ENCODE measurements at places on chromosomes 2 and 18.

GRCh38 chr2:25400576-25401216 is 59.0 kb upstream of the DNMT3A start:
- DNase-seq: no peak

GRCh38 chr2:232977438-232977971 is 35.6 kb downstream of the NGEF start:
- no peak for DNase-seq

GRCh38 chr18:49563130-49563540 is 1.3 kb downstream of the LIPG start:
- no peak for DNase-seq

DNA sequence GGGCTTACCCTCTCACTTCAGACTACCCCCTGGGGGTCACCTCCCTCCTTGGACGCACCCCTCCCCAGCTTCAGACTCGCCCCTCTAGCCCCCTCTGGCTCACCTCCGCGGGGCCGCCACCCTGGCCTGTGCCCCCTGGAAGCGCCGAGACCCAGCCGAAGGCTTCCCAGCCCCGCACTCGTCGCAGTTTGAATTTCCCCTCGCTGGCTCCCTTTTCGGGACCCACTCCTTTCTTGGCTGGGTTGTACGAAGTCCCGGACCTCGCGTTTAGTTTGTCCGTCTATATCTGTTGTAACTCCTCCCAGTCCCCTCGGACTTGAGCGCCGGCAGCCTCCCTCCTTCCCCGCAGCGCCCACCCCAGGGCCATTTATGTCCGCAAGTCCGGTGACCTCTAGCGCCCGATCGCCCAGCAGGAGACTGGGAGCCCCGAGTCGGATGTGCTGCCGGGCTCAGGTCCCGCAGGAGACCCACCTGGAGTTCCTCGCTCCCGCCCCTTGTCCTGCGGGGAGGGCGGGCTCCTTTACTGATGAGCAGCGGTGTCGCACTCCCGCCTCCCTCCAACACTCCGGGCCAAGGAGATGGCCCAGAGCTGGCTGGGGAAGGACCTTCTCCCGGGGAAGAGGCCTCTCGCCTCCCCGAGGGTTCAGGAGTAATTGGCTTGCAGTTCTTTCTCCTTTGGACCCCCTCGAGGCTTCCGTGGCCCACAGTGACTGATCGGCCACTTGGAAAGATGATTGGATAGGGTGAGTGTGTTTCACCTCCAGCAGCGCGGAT is 692 bp upstream of the RAX start:
- DNase-seq: no peak

- no peak for DNase-seq
Observed at GRCh38 chr2:139080244-139080643, 300.1 kb upstream of the NXPH2 start.

- no peak for DNase-seq
Observed at GRCh38 chr2:114065731-114066130, 175.8 kb downstream of the ACTR3 start.

DNA sequence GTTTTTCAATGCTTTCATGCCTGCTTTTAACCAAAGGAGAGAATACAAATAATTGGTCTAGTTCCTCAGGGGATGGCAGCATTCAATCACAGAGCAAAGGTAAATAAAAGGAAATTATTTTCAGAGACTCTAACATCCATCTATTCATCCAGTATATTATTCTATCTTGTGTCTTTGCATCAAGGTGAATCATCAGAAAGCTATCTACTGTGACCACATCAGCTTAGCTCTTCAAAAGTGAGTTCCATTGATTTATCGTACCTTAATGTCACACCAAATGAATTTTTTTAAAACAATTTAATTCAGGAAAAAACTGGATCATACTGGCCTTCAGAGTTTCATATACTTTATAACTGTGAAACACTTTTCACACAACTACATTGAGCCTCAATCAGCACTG is 66.1 kb downstream of the CHN1 start:
- no peak for DNase-seq

DNA sequence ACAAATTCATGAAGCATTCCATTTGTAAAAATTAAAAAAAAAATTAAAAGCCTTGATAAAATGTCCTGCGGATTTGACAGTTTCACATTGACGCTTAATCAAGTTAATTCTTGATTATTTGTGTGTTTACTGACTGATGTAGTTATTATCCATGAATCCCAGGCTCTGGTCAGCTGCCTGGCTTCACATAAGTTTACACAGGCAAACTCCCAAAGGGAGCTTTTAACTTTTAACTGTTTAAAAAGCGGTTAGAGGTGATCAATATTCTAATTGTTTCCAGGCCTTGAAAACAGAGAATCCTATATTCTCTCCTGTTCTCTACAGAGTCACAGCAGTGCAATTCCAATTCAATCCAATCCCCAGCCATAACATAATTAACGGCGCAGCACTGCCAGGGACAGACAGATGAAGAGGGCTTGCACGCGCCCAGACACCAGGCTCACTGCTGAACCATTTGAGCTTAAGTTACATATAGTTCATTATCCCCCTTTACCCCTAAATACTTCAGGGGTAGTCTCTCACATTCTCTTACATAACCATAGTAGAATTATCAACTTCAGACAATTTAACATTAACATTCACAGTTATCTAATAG is 47.5 kb downstream of the ATP8B1 start:
- DNase-seq: no peak

GRCh38 chr2:38266382-38267061 is 110.6 kb downstream of the ATL2 start:
- DNase-seq: no peak

GRCh38 chr2:55885127-55885943 is 38.2 kb downstream of the EFEMP1 start:
- DNase-seq: no peak

GRCh38 chr2:232340171-232340935 is 38.2 kb upstream of the ALPP start:
- DNase-seq: no peak

DNA sequence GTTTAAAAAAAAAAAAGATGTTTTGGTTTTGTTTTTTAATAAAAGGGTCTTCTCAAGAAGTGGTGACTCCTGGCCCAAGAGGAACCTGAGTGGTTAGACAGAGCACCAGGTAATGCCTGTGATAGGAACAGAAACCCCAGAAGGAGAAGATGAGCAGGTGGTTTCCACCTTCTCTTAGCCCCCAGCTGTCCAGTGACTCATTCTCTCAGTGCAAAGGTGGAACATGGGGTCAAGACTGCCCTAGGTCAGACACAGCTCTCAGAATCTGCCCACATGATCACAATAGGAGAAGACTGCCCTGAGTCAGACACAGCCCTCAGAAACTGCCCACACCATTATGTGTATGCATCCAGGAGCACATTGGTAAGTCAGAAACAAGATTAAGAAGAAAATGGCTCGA is 61.8 kb downstream of the TBC1D8 start:
- no peak for DNase-seq

DNA sequence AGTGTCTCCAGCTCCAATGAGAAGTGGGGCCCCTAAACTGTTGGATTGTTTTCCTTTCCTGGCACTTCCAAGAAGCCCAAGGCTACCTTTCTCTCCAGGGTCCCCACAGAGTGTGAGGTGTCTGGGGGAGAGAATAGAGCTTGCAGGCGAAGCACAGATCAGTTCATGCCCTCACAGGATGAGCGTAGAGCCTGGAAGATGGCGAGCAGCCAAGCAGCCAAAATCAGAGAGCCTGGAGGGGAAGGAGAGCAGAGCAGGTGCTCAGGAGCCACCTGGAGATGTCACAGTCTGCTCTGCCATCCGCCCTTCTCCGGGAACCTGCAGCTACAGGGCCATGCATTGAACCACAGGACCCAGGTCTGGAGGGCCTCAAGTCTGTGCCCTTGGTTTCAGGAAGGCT is 54.7 kb upstream of the TCF7L1 start:
- DNase-seq: no peak

DNA sequence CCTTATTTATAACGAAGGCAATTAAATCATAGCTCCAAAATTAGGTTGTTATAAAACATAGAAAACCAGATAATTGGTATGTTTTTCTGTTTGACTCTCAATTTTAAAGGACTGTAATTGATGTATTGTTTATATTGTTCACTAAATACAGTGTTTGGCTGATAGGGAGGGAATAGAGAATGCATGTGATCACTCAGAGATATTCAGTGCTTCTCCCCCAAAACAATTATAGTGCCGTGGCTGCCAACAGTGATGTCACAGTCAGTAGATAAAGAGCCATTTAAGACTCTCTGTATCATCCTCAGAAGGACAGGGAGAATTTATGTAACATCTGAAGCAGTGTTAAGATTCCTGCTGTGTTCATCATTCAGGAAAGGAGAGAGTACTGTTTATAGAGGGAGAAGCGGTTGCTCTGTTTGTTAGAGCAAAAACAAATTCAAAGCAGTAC is 69.6 kb downstream of the PHLPP1 start:
- no peak for DNase-seq

- no peak for DNase-seq
Observed at GRCh38 chr2:215748446-215748845, 264.9 kb downstream of the MREG start.

- no peak for DNase-seq
Observed at GRCh38 chr2:173326806-173327205, 27.9 kb upstream of the CDCA7 start.

GRCh38 chr2:42450136-42450535 is 43.6 kb downstream of the KCNG3 start:
- DNase-seq: no peak

GRCh38 chr2:65654496-65654895 is 222.1 kb upstream of the SPRED2 start:
- no peak for DNase-seq

- DNase-seq: no peak
Observed at GRCh38 chr2:189581354-189582139, 961 bp upstream of the SLC40A1 start.

GRCh38 chr18:47150824-47151366 is 595 bp upstream of the HDHD2 start:
- no peak for DNase-seq

GRCh38 chr2:233489666-233490065 is 76.9 kb downstream of the USP40 start:
- no peak for DNase-seq

GRCh38 chr2:61016392-61017002 is 1.0 kb upstream of the PEX13 start:
- DNase-seq: no peak

DNA sequence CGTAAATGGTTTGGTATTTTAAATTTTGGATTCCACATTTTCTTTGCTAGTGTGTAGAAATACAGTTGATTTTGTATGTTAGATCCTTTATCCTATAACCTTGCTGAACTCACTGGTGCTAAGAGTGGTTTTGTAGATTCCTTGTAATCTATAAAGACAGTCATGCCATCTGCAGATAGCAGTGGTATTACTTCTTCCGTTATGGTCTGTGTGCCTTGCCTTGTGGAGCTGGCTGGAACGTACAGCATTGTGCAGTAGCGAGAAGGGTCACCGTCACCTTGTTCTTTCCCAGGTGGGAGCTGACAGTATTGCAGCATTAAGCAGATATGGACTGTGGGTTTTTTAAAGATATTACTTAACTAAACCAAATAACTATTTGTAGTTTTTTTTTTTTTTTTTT is 33.7 kb downstream of the ATP9B start:
- no peak for DNase-seq

- no peak for DNase-seq
Observed at GRCh38 chr2:54850171-54851122, 127.0 kb downstream of the EML6 start.

- DNase-seq: no peak
Observed at GRCh38 chr2:230589497-230590015, 123.1 kb upstream of the CAB39 start.

- DNase-seq: no peak
Observed at GRCh38 chr2:74538881-74539339, 9.2 kb downstream of the HTRA2 start.
